Left ventricle myocardium inferior (tissue), 1 donor: ENCODE measurements at places on chromosomes 16 and 17. TPM values are rescaled to one million over a fixed set of nuclear protein-coding genes. Genes with fewer than 3 reads are reported as not detected.

DNA sequence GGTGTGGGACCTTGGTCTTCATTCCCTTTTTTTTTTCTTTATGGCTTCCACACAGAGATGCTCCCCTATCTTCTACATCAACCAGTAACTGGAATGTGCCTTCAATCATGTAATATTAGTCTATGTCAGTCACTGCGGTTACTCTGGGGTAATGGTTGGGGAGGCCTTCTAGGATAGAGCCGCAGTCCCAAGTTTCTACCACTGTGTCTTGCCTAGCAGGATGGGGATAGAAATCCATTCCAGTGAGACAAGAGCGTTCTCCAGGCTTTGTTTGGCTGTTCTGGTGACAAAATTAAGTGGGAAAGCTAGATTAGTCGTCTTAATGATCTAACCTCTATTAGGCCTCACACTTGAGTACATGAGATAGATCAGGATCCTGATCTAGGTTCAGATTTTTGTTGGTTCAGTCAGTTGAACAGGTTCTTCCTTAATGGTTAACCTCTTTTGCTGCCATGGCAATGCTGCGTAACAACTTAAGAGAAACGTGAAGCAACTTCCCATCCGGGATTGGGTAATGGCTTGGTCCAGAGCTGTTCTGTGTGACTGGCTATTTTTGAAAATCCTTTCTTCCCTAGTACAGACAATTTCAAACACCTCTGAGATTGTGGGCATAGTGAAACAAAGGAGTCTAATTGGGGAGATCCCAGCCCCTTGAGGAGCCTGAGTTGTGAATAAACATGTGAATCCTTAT lies 8.7 kb downstream of the MSL1 start:
- DNase-seq, result no peak

- no peak for DNase-seq
These were observed 38.7 kb downstream of the PHKB start for GRCh38 chr16:47499700-47500264.

The HBA1 gene
- 78.7 TPM for total RNA-seq

DNA sequence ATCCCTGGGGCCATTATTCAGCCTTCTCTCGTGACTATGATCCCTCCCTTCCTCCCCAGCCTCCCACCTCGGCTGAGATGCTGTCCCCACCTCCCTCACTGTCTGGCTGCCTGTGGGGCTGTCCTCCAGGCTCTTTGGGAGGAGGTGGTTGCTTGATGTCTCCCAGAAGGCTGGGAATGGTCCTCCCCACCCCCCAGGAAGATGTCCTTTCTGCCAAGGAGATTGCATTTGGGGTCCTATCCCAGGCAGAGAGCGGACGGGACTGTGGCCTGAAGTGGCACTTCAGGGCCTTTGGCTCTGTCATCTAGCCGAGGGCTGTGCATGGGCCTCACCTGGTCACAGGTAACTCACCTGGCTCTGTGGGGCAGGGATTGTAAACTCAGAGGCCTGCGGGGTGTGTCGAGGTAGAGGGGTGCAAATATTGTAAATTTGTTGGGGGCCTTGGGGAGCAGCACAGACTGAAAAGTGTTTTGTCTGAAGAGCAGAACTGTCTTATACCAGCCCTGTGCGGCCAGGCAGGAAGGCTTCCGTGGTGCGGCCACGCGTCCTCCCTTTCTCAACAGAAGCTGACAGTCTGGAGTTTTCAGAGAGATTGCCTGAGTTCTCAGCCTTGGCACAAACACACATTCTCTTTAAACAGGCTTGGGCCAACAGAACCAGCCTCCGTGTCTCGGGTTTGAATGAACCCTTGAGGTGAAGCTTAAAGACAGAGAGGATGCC lies 177.9 kb downstream of the SEC14L1 start:
- no peak for DNase-seq

The ABCA10 gene
- total RNA-seq, result 4.2 TPM

The YBX2 gene
- total RNA-seq, result 0.77 TPM

The KCNH4 gene
- total RNA-seq, result 0.16 TPM

GRCh38 chr17:50891577-50891989 lies 25.4 kb upstream of the TOB1 start:
- DNase-seq, result no peak

The SMIM22 gene
- total RNA-seq, result not detected

GRCh38 chr17:6648181-6648580 lies 3.2 kb downstream of the MED31 start:
- no peak for DNase-seq

- no peak for DNase-seq
These were observed 24.8 kb downstream of the RAD51D start for GRCh38 chr17:35094902-35095301.

GRCh38 chr16:15792563-15792971 lies 64.3 kb downstream of the MYH11 start:
- no peak for DNase-seq

The GPS2 gene
- total RNA-seq, result 66.1 TPM

DNA sequence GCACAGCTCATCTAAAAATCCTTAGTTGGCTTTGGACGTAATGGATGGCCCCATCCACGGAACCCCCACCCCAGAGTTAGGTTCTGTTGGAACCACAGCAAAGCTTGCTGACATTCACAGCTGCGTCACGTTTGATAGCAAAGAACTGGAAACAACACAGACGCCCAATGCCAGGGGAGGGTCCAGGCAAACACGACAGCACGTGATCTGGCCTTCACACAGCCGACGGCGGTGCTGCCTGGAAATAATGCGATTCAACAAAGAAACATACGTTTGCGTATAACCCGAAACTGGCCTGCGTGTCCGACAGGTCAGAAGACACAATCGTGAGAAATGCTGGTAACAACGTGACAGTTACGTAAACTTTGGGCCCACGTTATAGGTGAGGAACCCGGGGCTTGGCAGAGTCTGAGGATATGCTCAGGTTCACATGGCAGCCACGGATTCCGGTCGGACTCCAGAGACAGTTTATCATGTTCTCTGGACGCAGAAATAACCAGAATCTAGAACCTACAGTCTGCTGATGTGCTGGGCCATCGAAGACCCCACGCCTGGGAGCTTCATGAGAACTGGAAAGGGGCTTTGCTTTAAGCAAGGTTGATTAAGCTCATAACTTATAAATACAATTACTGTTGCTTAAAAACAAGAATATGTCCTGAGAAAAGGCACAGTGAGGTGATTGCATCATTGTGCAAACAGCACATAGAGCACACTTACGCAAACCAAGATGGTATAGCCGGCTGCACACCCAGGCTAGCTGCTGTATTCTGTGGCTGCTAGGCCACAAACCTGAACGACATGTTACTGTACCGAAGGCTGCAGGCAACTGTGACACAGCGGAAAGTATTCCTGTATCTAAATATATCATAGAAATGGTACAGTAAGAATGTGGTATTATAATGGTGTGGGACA lies 70.4 kb downstream of the RPH3AL start:
- DNase-seq, result no peak

DNA sequence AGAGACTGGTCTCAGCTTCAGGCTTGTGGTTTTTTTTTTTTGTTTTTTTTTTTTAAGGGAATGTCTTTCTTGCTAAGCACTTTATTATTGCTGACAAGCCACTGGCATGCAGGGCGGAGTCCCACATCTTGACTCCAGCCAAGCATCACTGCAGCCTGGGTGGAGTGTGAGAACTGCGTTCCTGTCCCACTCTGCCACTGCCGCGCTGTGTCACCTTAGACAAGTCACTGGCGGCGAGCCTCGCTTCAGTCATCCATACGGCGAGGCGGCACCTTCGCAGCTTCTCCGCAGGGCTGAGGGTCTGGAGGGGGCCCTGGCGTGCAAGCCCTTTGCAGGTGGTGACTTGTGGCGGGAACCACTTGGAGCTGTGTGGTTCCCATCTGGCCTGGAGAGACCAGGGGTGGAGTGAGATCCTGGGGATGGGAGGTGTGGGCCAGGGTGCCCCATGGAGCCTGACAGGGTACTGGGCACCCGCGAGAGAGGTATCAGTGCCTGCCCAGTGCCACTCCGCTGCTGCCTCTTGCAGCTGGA lies 99.1 kb upstream of the CIBAR2 start:
- no peak for DNase-seq

- no peak for DNase-seq
These were observed 777.8 kb upstream of the EEF2KMT start for GRCh38 chr16:5875416-5875815.

The SCPEP1 gene
- 70.2 TPM for total RNA-seq

- DNase-seq, result no peak
These were observed 2.4 kb downstream of the PDIA2 start for GRCh38 chr16:285146-286055.

The KRTAP4-9 gene
- not detected for total RNA-seq

DNA sequence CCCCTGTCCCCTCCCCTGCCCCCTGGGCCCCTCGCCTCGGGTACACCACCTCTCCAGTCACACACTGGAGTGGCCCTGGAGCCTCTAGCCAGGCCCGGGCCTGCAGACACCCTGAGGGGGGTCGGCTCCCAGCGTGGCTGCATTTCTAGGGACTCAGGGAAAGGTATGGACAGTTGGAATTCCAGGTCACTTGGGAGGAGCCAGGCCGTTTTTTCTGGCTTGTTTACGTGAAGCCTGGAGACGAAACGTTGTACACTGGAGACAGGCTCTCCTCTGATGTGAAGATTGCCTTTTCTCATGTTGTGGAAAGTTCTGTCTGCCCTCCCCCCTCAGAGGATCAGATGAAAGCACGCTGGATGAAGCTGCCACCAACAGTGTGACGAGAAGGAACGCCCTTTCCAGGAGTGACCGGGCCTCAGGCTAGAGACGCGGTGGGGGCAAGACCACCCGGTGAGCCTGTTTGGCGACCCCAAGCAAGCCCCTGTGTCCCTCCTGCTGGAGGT lies 4.0 kb upstream of the PPP1R27 start:
- no peak for DNase-seq

GRCh38 chr17:20234276-20234675 lies 225.1 kb downstream of the SPECC1 start:
- no peak for DNase-seq

DNA sequence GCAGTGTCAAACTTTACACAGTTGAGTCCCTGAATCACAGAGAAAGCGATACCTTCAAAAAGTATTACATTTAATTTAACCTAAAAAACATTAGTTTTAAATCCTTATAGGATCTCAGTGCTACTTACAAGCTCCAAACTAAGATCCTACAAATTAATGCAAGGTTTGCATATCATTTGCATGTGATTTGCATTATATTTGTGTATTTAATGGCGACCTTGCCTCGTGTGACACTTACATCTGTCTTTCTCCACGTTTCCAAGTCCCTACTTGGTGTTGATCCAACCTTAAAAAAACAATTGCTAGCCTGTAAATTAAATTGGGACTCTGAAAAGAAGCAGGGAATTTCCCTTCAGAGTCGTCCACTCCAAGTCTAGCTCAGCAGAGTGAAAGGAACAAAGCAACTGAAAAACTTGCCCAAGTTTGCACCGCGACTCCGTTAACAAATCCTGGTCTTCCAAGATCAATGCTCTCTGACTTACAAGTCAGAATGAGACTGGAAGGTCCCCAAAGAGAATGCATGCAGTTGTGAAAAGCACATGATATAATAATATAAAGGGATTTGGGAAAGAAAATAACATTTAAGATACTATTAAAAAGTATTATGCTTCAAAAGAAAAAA lies 739 bp upstream of the FAM117A start:
- DNase-seq, result no peak

DNA sequence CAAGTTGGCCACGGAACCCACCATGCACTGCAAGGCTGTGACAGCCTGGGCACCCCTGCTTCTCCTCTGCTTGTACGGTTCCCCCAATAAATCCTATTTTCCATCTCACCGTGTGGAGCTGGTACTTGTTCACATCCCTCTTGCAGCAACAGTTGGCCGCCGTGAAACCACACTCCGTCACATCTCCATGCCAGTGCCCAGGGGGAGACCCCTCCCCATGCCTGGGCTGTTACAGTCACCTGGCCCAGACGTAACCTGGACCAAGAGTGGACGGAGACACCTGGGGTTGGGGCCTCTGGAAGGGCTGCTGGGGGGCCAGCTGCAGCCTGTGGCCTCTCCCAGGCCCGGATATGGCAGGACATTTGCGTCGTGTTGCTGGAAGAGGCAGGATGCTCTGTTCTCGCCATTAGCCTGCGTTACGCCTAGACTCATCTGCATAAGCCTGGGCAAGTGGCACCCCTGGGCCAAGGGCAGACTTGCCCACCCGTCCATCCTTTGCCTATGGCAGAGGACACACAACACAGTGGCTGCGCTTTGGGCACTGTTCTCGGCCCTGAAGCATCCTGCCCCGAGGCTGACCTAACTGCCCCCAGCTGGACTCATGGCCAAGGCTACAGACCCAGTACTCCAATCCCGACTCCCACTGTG lies 14.2 kb upstream of the KREMEN2 start:
- DNase-seq, result no peak

The KRT28 gene
- total RNA-seq, result not detected

The PIRT gene
- not detected for total RNA-seq

The PRR15L gene
- total RNA-seq, result 0.14 TPM

DNA sequence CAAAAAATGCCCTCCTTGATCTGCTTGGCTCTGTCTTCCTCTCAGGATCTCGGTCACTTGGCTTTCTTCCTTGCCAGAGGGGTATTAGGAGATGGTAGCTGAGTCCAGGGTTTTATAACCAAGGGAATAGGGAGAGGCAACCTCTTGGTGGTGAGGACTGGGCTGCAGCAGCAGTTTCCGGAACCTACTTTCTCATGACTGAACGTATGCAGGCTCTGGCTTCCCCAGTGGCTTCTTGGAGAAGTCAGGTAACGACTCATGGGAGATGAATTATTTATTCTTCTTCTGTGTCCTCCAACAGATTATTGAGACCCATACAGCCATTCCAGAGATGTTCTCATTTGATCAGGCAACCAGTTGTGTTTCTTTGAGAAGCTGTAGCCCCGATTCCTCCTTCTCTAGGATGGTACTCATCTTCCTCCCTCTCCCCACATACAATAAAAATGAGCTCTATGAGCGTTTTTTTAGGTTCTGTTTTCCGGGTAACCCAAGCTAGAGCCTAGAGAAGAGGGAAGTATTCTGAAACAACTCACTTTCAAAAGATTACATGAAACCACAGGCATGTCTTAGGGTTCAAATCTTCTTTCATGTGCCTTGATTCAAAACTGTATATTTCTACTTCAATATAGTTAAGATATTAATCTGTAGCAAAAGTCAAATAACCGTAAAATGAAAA lies 22.3 kb upstream of the DHX40 start:
- no peak for DNase-seq
